AG04450 (cell line): ENCODE measurements at places on chromosomes 12 and 14.

GRCh38 chr12:2187195-2187945 is 134.6 kb downstream of the CACNA1C start:
- DNase-seq: no peak

- no peak for DNase-seq
Measured at GRCh38 chr14:65035049-65035448, 48.4 kb downstream of the FNTB start.

GRCh38 chr12:124479680-124480468 is 87.5 kb downstream of the NCOR2 start:
- DNase-seq: no peak

GRCh38 chr14:87030197-87030596 is 962.8 kb downstream of the GALC start:
- DNase-seq: no peak

- DNase-seq: no peak
Measured at GRCh38 chr12:49824895-49825294, 3.3 kb downstream of the NCKAP5L start.

DNA sequence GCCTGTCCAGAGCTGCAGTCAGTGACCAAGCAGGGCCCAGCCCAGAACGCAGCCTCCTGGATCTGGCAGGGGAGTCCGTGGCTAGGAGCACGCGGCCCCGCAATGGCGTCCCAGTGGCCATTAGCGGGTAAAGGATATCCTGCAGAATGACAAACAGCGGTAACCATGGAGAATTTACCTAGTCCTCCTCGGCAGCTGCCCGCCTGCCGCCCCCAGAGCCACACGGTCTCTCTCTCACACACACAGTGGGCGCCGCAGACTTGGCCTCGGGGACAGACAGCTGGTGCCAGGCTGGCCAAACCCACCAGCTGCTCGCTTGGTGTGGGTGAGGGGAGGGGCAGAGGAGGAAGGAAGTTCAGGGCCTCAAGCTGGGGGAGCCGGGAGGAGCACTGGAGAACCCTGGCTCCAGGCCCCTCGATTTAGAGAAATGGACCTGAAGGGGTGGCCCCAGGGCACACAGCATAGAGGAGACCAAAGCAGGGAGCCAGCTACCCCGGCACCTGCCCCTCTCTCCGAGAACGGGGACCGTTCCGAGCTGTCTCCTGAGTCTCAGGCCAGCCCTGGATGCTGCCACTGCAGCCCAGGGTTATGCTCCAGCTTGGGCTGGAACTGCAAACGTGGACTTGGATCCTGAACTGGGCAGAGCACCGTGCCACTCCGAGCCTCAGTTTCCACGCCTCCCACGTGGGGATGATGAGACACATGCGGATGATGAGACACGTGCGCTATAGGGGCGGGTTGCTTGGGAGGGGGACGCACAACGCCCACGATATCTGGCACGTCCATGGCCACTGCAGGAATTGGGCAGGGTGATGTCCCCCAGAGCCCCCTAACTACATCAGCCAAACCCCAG is 3.4 kb downstream of the CDK2AP1 start:
- no peak for DNase-seq

GRCh38 chr12:42873401-42873800 is 283.9 kb upstream of the PRICKLE1 start:
- no peak for DNase-seq

DNA sequence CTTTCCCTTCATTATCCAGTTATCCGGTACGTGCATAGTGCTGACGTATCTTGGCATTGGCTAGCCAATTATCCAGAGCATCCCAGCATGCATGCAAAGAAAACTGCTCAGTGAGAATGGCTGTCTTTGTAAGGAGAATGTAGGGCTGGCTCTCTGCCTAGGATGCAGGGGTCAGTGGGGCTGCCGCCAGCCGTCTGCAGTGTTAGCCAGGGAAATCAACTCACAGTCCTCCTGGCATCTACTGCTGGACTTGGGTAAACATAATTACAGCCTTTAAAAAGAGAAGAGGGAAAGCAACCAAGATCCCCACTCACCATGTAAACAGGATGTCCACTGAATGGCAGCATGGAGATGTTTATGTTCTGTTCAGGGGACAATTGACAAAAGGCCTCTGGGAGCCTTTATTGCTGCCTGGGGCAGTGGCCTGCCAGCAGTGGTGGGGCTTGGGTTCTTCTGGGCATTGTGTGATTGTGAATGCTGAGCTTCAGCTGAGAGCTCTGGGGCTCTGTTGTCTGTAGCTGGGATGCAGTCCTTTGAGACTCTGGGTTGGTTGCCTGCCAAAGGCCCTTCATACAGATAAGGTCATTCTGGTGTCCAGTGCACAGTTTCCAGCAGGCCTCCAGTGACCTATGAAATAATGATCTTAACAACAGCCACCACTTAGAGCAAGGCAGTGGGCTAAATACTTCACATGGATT is 121.8 kb downstream of the TBC1D30 start:
- DNase-seq: no peak

DNA sequence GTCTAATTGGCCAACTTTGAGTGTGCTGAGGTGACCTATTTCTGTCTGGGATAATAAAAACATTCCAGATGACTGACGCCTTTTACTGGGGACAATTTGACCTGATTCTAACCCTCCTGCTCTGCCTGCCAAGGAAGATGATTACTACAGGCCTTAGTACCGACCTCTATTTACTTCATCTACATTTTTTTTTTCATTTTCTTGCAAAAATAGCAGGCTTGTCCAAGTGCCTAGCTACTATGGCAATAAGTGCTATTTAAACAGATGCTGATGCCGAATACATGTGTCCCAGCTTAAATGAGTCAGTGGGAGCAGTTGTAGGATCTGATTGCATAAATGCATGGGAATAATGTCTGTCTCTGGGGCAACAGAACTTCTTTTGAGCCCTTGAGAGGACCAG is 254.3 kb downstream of the RGS6 start:
- DNase-seq: no peak

GRCh38 chr14:65962952-65963351 is 523.2 kb upstream of the CCDC196 start:
- DNase-seq: no peak

DNA sequence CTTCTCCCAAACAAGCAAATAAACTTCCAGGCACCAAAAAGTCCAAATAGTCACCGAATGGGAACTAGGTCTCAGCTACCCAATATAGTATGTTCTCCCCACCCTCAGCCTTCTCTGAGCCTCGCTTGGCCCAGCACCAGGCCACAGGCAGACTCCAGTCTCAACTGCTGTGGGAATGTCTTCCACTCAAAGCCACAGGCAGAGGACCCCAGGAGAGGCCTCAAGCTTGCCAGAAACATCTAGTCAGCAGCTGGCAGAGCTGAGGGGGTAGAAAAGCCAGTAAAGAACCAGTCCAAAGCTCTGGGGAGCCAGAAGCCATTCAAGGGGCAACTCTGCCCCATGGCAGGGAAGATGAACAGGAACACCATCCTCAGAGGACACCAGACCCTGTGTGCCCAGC is 41.8 kb downstream of the FMNL3 start:
- DNase-seq: no peak

DNA sequence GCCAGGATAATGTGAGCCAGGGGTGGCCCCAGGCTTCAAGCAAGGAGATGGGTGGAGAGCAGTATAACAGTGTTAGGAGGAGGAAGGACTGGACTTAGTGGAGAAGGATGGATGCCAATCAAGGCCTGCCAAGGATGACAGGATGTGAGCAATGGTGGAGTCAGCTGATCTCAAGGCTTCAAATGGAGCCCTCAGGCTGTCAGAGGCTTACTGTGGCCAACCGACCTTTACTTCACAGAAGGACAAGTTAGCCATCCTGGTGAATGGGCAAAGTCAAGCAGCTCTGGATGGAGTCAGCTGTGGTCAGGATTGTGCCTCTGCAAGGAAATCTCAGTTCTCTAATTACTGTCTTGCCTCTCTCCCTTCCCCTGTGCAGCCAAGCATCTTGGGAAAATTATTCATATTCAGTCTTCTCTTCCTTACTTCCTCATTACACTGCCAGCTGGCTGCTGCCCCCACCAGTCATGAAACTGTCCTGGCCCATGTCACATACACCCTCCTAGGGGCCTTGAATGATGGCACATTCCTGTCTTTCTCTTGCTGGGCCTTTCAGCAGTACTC is 7.6 kb upstream of the STAT6 start:
- DNase-seq: no peak

GRCh38 chr14:68694516-68695235 is 98.2 kb downstream of the ZFP36L1 start:
- DNase-seq: no peak

DNA sequence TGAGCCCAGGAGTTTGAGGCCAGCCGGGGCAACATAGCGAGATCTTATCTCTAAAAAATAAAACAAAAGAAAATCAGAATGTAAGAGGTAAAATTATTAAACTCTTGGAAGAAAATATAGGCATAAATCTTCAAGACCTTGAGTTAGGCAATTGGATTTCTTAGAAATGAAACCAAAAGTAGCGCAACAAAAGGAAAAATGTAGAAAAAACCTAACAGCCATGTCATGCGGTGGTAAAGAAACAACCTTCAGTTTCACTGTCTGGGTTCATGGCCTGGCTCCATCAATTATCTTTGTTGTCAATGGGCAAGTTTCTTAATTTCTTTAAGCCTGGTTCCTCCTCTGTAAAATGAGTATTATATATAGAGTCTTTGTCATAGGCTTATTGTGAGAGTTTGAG is 5.6 kb upstream of the GCH1 start:
- no peak for DNase-seq

DNA sequence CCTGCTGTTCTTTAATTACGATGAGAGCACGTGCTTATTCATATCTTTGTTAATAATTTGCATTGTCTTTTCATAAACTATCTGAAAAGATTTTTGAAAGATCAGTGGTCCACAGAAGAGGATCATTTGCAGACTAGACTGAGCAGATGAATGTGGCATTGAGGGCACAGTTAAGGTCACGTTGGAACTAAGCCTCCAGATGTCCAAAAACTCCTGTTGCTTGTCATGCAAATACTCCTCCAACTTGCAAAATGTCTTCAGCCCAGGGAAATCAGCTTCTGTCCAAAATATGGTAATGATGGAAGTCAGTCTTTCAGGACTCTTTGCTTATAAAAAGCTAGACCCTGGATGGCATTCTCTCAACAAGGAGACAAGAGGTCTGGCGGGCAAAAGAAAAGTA is 201.6 kb upstream of the TMEM260 start:
- no peak for DNase-seq

DNA sequence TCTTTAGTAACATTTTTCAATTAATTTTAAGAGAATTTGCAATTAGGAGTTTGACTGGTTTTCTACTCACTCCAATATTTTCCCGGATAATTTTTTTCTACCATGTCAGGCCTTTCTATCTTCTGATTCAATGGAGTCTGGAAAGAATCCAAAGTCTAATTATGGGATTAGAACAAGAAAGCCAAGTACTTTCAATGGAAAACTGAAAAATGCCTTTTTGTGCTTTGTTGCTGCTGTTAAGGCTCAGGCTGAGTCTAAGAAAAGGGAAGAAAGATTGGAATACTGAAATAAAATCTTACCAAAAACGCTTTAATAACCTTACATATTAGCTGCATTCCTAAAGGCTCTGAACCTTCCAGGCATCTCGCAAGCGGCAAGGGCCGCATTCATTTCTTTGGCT is 24.4 kb upstream of the DHRS4 start:
- no peak for DNase-seq

DNA sequence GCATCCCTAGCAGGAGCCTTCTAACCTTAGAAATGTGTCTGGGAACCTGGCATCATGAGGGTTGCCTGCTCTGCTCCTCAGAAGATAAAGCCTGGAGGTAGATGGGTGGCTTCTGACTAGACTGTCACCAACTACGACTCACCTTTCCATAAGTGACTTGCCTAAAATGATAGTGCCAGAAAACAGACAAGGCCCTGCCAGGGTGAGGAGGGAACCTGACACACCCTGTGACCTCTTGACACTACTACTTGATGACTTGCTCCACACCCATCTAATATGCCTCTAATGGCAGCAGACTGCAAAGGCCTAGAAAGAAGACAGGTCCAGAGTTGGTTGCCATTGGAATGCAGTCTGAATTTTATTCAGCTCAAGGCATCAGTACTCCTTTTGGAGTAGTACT is 9.4 kb downstream of the RNF41 start:
- no peak for DNase-seq

DNA sequence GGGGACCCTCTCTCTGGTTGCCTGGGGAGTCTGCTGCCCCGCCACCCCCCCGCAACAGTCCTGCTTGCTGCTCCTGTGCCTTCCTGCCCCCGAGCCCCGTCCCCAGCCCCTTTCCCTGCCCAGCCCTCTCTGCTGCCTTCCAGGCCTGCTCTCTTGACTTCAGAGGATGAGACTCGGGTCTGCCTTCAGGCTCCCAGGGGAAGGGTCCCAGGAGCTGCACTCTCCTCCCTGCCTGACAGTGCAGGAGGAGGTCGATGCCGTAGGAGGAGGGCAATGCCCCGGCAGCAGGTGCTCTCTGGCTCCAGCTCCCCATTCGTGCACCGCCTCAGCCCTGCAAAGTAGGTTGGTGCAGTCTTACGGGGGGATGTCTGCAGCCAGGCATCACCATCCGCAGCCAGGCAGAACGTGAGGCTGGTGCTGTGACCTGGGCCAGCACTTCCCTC is 185.1 kb upstream of the C14orf180 start:
- DNase-seq: no peak

DNA sequence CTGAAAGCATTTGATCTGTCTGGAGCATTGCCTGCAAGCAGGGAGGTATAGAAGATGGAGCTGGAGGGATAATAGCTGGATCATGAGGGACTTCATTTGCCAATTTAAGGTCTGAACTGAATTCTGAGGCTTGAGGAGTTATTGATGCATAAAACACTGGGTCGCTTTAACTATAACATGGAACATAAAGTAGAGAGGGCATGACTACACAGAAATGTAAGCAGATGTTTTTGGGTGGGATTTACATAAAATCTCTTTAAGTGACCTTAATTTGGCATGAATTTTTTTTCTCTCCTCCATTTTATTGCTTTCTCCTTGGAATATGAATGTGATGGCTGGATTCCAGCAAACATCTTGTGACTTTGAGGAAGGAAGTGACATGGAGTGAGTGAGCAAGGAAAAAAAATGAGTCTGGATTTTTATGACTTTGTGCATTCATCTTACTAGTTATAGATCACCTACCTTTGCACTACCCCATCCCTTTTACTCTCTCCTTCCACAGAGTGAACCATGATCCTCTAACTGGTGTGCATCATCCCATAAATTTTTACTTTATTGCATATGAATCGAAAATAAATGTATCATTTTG is 356.0 kb downstream of the DUSP6 start:
- no peak for DNase-seq

DNA sequence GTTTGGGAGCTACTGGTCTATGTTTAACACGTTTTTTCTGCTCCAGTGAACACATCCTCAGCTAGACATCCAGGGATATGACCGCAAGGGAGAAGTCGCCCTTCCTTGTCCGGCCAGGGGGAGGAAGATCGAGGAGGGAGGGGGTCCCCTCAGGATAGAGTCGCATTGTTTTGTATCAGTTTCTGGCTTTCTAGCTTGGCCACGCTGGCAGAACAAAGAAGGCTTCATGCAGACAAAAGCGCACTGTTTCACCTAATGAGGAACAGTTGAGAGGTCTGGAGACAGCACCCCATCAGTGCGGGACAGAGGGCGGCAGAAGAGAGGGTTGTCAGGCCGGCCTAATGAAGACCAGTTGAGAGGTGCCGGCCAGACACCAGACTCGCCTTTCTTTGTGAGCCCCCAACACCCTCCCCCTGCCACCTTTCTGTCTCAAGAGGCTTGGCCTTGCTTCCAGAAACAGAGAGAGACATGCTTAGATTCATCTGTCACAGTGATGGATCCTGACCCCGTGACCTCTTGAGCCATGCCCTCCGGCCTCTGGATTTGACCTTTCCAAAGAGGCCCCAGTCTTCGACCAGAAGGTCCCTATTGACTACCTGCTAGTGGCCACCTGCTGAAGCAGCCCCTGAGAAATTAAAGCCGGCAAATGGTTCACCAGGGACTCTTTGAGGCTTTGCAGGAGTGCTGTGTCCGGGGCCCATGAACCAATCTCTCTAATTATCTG is 254.7 kb upstream of the TBX3 start:
- DNase-seq: no peak
